ENCODE measurements at places on chromosomes 11 and 22. TPM values are rescaled to one million over a fixed set of nuclear protein-coding genes. Genes with fewer than 3 reads are reported as not detected.
A peak's percentile ranks its signal among the peaks of the same experiment; 100 is the strongest.

DDI1 gene
- not detected for total RNA-seq

DNA sequence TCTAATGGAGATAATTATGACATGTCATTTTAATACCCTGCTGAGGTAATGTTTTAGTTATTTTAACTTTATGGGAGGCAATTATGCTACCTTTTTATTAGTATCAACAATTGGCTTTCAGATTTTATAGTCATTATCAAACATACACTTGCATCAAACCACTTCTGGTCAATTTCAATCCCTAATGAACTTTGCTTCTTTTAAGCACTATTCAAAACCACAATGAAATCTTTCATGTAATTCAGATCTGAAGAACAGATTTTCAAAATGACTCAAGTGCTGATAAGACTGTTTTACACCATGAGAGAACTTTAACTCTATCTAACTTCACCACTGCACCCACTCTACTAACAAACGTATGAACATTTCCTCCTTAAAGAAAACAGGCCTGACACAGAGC, 25.9 kb upstream of the CCDC34 start:
- no peak for DNase-seq

CD3D gene
- total RNA-seq: not detected

- no peak for DNase-seq
Observed at GRCh38 chr11:59766542-59767224, 11.5 kb downstream of the STX3 start.

DNA sequence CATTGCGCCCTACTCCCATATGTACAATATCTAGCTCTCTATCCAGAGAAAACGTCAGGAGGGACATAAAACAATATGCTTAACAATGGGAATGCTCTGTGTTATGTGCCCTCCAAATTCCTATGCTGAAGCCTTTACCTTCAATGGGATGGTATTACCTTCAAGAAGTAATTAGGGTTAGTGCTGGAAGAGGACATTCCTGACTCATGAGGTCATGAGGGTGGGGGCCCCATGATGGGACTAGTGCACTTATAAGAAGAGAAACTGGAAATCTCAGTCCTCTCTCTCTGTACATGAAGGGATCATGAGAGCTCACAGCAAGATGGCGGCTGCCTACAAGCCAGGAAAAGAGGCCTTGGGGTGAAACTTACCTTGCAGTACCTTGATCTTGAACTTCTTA, 20.3 kb downstream of the MMP20 start:
- peak; percentile 40 for DNase-seq

GRCh38 chr11:59283825-59284772, 71.4 kb upstream of the MPEG1 start:
- peak; percentile 62 for DNase-seq

PLAAT3 gene
- total RNA-seq: 240 TPM

KDM4E gene
- not detected for total RNA-seq

- no peak for DNase-seq
Observed at GRCh38 chr11:113634940-113635575, 71.0 kb downstream of the TMPRSS5 start.

DNA sequence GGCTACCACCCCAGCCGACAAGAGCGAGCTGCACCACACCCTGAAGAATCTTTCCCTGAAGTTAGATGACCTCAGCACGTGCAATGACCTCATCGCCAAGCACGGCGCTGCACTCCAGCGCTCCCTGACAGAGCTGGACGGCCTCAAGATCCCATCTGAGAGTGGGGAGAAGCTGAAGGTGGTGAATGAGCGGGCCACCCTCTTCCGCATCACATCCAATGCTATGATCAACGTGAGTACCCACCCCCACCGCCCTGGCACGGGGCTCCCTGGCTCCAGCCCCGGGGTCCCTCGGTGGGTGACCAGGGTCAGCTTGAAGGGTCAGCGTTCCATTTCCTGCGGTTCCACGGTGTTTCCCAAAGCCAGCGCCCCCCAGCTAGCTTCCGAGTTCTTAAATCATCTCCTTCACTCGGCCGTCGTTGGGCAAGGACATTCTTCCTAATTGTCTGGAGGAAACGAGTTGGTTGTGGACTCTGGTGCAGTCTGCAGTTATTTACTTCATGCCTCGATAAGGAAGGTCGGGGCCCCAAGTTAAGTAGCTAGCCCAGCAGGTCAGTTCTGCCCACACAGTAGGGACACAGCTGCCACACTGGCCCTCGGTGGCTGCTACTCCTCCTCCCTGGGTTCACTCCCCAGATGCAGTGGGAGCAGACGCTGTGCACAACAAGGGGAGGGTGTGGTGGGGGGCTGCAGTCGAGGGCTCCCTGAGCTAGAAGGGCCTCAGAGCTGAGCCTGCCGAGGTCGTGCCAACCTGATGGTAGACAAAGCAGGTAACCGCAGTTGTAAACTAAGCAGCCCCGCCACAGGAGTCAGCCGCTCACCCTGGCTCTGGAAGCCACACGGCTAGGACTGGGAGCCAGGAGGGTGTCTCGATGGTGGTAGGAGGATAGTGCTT, 97.9 kb downstream of the MORC2 start:
- DNase-seq: no peak

KRTAP5-8 gene
- total RNA-seq: not detected

GRCh38 chr11:104145062-104145461, 18.9 kb downstream of the PDGFD start:
- no peak for DNase-seq

SEC14L2 gene
- total RNA-seq: 60.8 TPM

DNA sequence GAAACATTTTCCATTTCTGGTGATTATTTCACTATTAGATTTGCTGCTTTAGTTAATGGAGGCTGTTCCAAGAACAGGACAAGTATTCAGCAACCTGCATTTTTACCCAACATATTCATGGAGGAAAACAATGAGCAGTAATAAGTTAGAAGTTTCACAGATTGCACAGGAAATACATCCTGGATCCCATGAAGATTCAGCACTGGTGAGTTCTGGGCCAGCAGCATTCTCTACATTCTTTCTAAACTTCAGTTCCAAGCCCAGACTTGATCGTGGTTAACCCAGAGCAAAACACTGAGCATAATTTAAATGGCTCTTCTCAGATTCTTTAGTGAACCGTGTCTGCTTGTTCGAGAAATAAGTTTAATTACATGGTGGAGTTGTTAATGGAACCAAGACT, 3.8 kb downstream of the FJX1 start:
- DNase-seq: peak; percentile 78

DNA sequence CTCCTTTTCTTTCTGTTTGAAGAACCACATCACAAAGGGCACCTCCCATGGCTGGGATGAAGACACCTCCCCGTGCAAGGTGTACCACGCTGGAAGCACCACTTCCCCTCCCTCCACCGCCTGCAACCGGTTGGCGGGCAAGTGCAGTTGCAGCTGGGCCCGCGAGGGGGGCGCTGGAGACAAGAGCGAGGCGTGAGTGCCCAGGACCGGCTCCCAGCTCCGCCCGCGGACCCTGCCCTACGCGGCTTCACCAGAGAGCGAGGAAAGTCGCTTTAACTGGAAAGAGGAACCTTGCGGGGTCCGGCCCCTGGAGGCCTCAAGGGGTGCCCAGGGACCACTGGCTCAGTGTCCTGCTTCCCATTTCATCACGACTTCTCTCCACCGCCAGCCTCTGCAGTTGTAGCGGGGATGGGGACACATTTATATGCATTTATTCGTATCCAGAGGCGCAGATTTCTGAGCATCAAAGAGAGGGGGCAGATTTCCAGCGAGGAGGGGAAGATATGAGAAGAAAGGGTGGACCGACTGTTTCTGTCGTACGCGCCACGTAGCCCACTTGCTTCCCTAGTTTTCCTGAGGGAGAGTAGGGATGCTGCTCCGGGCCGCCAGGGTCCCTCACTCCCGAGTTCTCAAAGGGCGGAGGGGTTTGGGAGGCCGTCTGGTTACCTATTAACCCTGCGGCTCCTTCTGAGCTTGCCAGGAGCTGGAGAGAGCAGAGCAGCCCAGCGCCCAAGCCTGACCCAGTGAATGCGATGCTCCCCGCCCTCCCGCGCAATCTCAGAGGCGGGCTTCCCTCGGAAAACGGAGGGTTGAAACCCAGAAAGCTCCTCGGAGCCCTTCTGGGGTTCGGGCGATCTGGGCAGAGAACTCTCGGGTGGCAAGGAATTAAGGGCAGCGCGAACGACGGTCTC, 3.5 kb downstream of the ESAM start:
- DNase-seq: no peak

DNA sequence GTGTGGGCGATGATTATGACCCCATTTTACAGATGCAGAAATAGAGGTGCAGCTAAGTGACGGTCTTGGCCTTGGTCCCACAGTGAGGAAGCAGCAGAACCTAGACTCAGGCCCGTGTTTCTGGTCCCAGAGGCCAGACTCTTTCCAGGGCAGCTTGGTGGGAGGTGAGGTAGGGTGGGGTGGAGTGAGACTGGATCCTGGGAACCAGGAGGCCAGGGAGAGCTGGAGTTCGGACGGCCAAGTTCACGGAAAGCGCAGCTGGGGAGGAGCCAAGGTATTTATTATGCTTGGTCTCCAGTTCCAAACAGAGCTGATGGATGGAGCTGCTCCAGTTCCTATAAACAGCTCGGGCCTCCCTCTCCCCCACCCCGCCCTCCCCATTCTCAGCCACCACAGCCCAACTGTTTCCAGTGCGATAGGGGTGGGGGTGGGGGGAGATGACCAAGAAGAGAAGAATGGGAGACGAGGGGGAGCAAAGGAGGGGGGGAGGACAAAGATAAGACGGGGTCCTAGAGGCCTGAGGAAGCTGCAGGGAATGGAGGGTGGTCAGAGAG, 16.2 kb downstream of the LRRC32 start:
- DNase-seq: no peak

- no peak for DNase-seq
Observed at GRCh38 chr11:94103471-94103870, 25.2 kb upstream of the PANX1 start.

- DNase-seq: no peak
Observed at GRCh38 chr11:75879737-75880136, 64.7 kb downstream of the UVRAG start.

- no peak for DNase-seq
Observed at GRCh38 chr22:20632518-20632917, 125.1 kb downstream of the MED15 start.

GRCh38 chr11:121553389-121553788, 100.6 kb upstream of the SORL1-AS1 start:
- no peak for DNase-seq

FHIP1B gene
- 22.7 TPM for total RNA-seq

DNA sequence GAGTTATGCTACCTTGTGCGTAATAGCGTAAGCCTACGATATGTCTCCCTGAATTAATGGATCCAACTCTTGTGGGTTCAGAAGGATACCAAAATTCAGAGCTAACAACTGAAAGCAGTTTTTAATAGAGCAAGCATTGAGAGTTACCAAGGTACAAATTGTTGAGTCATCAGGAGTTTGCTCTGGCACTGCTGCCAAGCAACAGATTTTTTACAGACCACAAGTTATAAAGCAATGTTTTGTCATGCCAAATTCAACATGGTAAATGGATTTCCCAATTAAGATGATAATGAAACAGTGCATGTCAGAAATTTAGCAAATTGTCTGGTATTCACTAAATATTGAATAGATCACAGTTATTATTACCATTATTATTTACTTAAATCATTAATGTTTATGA, 295.6 kb downstream of the NELL1 start:
- DNase-seq: no peak

DNA sequence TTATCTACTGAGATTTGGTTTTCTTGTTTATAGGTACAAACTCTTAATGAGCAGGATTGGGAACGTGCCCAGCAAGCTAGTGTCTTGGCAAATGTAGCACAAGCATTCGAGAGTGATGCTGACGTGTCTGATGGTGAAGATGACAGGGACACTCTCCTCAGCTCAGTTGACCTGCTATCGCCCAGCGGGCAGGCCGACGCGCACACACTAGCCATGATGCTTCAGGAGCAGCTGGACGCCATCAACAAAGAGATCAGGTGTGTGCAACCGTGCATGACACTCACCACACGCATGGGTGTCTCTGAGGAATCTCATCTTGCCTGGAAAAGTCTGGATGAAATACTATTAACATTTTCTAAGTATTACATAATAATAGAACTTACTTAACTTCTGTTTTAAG, 54.7 kb upstream of the CTTN start:
- DNase-seq: no peak

CBX6 gene
- 136 TPM for total RNA-seq

ARHGAP20 gene
- not detected for total RNA-seq

- DNase-seq: no peak
Observed at GRCh38 chr11:96127596-96127959, 203.7 kb upstream of the MTMR2 start.

GRCh38 chr22:23574877-23575276, 5.2 kb downstream of the IGLL1 start:
- DNase-seq: no peak

SNX32 gene
- total RNA-seq: not detected

DNA sequence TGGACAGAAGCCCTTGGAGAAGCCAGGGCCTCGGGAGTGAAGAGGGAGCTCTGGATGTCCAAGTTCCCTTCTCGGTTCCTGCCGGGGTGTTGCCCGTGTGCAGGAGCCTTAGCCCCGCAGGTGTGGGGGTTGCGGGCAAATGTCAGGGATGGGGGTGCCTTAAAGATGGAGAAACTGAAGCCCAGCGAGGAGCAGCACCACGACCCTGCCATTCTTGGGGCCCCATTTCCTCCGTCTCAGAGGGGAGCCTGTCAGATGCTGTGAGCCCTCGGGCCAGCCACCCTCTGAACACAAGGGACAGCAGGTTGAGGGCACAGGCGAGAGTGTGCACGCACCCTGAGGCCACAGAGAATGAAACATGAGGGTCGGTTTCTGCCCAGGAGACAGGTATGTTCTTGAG, 6.3 kb downstream of the OSBPL5 start:
- no peak for DNase-seq

GRCh38 chr11:45289369-45289768, 3.2 kb upstream of the SYT13 start:
- DNase-seq: no peak

DNA sequence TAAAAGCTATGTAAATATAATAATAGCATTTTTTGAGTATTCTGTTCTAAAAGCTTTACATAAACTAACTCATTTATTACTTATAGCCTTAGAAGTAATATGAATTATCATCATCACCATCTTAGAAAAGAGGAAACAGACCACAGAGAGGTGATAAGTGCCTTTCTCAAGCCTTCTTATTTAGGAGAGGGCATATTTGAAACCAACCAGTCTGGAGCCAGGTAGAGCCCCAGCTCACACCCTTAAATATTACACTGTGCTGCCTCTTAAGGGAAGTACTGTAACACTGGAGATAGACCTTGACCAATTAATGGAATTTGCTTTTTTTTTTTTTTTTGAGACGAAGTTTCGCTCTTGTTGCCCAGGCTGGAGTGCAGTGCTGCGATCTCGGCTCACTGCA, 2.3 kb downstream of the BCO2 start:
- DNase-seq: no peak

DNA sequence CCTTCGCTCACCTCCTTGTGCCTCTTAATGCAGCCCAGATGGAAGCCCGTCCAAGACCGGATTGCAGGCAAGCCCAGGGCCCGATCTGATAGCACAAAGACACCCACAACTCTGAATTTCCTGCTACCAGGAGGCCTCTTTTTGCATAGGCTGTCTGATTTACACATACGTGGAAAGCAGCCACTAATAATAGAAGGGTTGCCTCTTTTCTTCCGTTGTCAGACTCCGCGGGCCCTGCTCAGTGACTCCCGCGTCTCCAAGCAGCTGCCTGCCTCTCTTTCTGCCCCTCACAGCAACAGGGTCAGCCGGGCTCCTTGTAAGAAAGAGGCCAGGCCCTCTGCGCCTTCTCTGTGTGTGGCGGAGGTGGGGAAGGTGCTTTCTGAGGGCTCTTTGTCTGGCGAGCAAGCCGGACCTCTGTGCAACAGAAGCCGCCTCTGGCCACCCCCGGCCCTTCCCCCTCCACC, 26.7 kb downstream of the FLI1 start:
- no peak for DNase-seq

BTBD18 gene
- not detected for total RNA-seq

SMIM38 gene
- 0.26 TPM for total RNA-seq

HPX gene
- 0.68 TPM for total RNA-seq

GRCh38 chr11:58652726-58653280, 30.3 kb downstream of the CNTF start:
- DNase-seq: no peak

KCNK7 gene
- not detected for total RNA-seq
